ENCODE measurements at places on chromosomes 1 and 21. TPM values are rescaled to one million over a fixed set of nuclear protein-coding genes. Genes with fewer than 3 reads are reported as not detected.

The HUNK gene
- 0.20 TPM for total RNA-seq

The LRRC39 gene
- total RNA-seq, result 0.53 TPM

The ZFP69B gene
- total RNA-seq, result 5.9 TPM

The VCAM1 gene
- total RNA-seq, result 4.0 TPM

The RRP15 gene
- total RNA-seq, result 46.1 TPM

The TTC34 gene
- total RNA-seq, result 1.1 TPM

- H3K27ac ChIP-seq, result no peak overlapping the region
- H3K4me3 ChIP-seq, result no peak overlapping the region
- no peaks in the 10 kb centered on the region for H3K27me3 ChIP-seq
- H3K36me3 ChIP-seq, result no peaks in the 10 kb centered on the region
These were observed 3.2 kb downstream of the GSTM2 start for GRCh38 chr1:109671067-109671466.

- H3K4me1 ChIP-seq, result no peaks in the 10 kb centered on the region
- no peaks in the 10 kb centered on the region for H3K36me3 ChIP-seq
- no peak overlapping the region for H3K27ac ChIP-seq
These were observed 37.3 kb upstream of the F3 start for GRCh38 chr1:94578856-94579255.

DNA sequence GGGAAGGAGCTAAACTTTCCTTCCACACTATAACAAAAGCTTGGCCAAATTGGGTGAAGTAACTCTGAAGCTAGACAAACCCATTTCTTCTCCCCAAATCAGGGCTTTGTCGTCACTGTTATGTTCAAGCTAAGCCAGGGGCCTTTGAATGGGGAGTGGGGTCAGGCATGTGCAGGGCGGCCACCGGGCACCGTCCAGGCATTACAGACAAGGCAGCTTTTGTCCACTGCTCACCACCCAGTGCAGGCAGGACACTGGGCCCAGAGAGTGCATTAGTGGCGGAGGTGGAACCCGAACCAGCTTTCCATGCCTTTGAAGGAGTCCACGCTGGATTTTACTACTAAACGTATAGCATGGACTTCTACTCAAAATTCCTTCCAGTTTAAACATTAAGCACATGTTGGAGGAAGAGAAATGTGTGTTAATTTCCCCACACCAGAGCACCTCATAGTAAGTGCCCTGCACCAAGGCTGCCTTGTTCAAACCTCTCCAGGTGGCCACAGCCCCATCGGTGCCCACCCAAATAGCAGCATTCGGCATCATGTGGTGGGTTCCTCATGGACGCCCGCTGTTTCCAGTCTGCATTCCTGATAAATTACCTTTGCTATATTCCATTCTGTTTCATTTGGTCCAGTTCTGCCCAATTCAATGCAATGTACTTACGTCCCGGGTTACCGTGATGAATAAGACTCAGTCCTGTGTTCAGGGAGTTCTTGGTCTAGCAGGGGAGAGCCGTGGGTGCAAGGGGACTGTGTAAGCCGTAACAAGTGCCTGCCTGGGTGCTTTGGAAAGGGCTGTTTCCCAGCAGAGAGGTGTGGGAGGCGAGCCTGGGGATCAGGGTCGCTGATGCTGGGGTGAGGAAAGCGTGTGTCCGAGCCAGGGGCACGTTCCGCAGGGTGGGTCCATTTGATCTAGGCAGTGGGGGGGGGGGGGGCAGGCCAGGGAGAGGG, 1.6 kb downstream of the UBASH3A start:
- peaks cover 71% of the 10 kb centered on the region for H3K4me1 ChIP-seq
- no peaks in the 10 kb centered on the region for H3K27me3 ChIP-seq

DNA sequence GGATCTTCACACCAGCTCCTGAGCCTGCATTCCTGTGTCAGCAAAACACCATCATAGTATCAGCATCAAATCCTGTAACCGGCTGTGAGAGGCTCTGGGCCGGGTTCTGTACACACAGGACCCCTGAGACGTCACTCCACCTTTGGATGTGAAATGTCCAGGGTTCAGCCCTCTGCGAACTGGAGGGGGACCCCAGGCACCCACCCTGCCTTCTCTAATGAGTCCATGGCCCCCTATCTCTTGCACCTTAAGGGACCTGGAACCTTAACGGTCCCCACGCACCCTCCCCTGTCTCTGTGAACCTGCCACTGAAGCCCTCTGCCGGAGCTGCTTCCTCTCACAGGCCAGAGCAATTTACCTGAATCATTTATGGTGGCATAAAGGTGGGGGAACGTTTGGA, 257.8 kb downstream of the NPHP4 start:
- no peak overlapping the region for H3K27ac ChIP-seq
- H3K4me1 ChIP-seq, result peaks cover 2% of the 10 kb centered on the region
- H3K36me3 ChIP-seq, result no peaks in the 10 kb centered on the region
- no peaks in the 10 kb centered on the region for H3K27me3 ChIP-seq

DNA sequence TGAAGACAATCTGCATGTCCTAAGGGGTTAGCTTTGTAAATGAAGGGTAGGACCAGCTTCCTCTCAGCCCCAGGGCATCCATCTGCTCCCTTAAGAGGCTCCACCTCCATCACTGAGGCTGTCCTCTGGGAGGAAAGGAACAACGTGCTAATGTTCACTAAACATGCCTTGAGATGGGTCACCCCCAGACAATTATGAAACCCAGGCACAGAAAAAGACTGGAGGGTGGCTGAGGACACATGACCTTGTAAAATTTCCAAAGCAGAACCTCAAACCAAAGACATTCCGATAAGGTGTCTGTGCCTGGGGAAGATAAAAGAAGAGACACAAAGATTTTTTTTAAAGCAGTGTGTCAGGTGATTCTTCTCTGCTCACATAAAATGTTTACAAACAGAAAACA, 37.6 kb upstream of the ZNF124 start:
- DNase-seq, result no peak
- H3K27me3 ChIP-seq, result no peaks in the 10 kb centered on the region
- H3K27ac ChIP-seq, result peak overlapping the region; percentile 90
- H3K36me3 ChIP-seq, result peaks cover 8% of the 10 kb centered on the region
- H3K4me3 ChIP-seq, result peak overlapping the region; percentile 76

DNA sequence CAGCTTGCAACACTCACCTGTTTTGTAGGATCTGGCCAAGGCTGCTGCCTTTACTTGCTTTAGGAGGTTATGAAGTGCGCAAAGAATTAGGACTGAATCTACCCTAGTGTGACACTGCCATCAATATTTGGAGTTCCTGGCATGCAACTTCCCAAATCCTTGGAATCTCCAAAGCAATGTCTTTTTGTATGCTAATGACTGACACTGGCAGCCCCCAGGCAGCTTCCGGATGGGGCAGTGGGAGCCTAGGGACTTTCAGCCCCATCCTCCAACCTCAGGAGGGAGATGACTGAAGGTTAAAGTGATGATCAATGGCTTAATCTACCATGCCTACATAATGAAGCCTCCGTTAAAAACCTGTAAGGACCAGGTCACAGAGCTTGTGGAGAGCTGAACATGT, 5.5 kb downstream of the RCC2 start:
- H3K4me3 ChIP-seq, result no peak overlapping the region
- no peak for DNase-seq
- H3K27me3 ChIP-seq, result no peaks in the 10 kb centered on the region
- H3K27ac ChIP-seq, result no peak overlapping the region
- peaks cover 18% of the 10 kb centered on the region for H3K36me3 ChIP-seq

- no peaks in the 10 kb centered on the region for H3K4me1 ChIP-seq
- H3K36me3 ChIP-seq, result no peaks in the 10 kb centered on the region
- DNase-seq, result no peak
- no peak overlapping the region for H3K4me3 ChIP-seq
- no peaks in the 10 kb centered on the region for H3K27me3 ChIP-seq
- no peak overlapping the region for H3K27ac ChIP-seq
These were observed 79.8 kb downstream of the PCBP3 start for GRCh38 chr21:45723049-45723958.

DNA sequence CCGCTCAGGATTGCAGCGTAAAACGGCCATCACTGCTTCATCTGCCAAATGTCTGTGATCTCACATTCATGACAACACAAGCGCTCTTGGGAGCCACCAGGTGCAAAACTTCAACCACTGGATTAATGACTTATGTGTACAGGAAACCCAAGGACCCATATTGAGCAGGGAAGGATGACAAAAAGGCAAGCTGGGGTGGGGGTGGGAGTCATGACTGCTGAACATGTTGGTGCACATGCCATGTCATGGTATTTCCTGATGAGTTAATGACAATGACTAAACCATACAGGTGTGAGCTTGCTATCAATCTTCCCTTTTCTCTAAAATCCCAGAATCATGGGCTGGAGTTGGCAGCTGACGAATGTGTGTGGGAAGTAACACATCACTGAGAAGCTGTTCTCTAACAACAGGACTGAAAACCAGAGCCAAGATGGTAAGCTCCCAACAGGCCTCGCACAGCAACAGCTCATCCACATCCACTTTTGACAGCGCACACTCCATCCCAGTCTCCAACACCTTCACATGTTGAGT, 3.1 kb upstream of the SH2D5 start:
- no peaks in the 10 kb centered on the region for H3K36me3 ChIP-seq
- peaks cover 7% of the 10 kb centered on the region for H3K27me3 ChIP-seq
- H3K4me1 ChIP-seq, result peaks cover 17% of the 10 kb centered on the region

DNA sequence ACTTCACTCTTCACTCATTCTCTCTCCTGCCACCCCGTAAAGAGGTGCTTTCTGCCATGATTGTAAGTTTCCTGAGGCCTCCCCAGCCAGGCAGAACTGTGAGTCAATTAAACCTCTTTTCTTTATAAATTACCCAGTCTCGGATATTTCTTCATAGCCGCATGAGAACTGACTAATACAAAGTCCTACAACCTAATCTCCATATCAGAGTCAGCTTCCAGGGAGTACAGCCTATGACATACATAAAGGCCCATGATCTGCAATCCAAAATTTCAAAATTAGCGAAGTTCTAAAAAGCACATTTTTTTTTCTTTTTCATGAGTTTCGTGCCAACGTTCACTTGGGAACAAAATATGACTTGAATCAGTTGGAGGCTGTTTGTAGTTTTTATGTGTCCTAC, 256.9 kb upstream of the DUSP10 start:
- H3K36me3 ChIP-seq, result no peaks in the 10 kb centered on the region
- DNase-seq, result no peak
- no peak overlapping the region for H3K27ac ChIP-seq
- no peaks in the 10 kb centered on the region for H3K27me3 ChIP-seq

DNA sequence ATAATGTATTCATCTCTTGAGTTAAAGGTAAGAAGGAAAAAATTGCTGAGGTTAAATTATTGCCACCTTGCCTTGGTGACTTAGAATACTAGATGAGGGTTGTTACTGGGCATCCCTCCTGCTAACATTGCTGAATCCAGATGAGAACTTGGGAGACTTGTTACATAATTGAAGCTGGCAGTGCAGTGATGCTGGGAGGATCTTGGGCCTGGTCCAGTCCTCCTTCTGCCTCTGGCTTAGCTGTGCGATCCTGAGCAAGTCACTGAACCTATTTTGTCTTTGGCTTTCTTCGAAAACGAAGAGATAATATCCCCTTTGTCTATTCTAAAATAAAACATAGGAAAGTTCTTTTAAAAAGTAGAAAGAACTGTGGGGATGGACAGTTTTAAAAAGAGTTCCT, 244.9 kb upstream of the NRIP1 start:
- H3K36me3 ChIP-seq, result no peaks in the 10 kb centered on the region
- H3K4me3 ChIP-seq, result no peak overlapping the region
- H3K27me3 ChIP-seq, result no peaks in the 10 kb centered on the region
- H3K27ac ChIP-seq, result no peak overlapping the region

DNA sequence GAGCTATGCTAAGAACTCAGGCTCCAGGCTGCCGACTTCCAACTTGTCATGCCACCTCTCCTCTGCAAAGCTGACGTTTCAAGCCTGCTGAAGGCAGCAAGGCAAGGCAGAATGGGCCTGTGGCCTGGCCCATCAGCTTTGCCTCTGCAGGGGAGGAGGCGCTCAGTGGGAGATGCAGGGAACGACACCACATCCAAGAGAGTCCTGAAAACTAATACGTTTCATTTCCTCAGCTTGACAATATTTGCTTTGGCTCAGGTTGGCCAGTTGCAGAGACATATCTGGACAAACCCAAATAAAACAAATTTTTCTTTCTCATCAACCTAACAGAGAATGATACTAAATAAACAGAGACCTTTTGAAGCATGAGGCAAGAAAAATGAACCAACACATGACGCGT, 35.3 kb downstream of the BEND5 start:
- H3K27me3 ChIP-seq, result no peaks in the 10 kb centered on the region
- no peaks in the 10 kb centered on the region for H3K36me3 ChIP-seq
- no peak for DNase-seq
- H3K27ac ChIP-seq, result no peak overlapping the region
- no peak overlapping the region for H3K4me3 ChIP-seq

GRCh38 chr1:201489643-201490261, 17.2 kb downstream of the CSRP1 start:
- H3K4me1 ChIP-seq, result no peaks in the 10 kb centered on the region
- no peak overlapping the region for H3K4me3 ChIP-seq
- no peak overlapping the region for H3K27ac ChIP-seq
- H3K27me3 ChIP-seq, result no peaks in the 10 kb centered on the region
- H3K36me3 ChIP-seq, result peaks cover 5% of the 10 kb centered on the region

DNA sequence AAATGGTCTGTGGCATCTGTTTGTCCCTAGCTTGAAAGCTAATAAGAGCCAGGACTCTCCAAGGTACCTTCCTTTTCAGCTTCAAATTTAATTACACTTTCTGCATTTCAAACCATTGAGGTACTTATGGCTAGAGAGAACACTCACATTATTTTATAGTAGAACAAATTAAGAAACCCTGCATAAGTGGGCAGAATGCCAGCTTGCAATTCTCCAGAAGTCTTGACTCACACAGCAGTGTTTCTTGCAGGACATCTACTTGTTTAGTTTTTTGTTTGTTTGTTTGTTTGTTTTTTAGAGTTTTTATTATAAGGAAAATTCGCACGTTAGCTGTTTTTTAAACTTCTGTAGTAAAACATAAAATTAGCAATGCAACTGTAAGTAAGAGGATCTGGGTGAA, 397.2 kb downstream of the NEGR1 start:
- H3K4me1 ChIP-seq, result no peaks in the 10 kb centered on the region
- no peaks in the 10 kb centered on the region for H3K27me3 ChIP-seq
- no peak for DNase-seq
- no peaks in the 10 kb centered on the region for H3K36me3 ChIP-seq
- no peak overlapping the region for H3K4me3 ChIP-seq

DNA sequence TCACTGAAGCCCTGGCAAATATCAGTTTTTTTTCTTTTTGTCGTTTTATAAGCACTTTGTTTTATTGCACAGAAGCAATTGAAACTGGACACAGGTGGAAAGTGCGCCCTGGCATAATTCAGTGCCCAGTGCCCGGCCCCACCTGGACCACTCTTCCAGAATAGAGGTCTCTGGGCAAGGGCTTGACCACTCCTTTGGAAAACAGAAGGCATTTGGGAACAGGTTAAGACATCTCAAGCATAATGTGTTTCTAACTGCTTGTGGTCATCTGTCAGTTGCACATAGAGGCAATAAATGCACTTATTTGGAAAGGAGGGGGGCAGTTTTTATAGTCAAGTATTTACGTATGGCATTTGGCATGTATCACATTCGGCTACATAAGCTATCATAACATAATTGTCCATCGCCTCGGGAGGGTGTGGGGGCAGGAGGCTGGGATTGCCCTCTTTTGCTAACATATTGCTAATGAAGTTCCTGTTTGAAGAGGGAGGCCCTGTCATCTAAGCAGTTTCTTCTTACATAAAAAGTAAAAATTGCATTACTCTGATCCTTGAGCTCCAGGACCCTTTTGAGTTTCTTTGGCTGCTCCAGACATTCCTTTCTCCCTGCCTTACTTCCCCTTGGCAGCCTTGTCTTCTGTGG, 14.7 kb upstream of the CD2 start:
- H3K27ac ChIP-seq, result peak overlapping the region; percentile 79
- peaks cover 42% of the 10 kb centered on the region for H3K4me1 ChIP-seq
- no peaks in the 10 kb centered on the region for H3K36me3 ChIP-seq
